Activated CD4-positive, alpha-beta T cell treated with anti-CD3 and anti-CD28 coated beads for 4 hours (primary cell): ENCODE measurements at places on chromosomes 16 and 17.

DNA sequence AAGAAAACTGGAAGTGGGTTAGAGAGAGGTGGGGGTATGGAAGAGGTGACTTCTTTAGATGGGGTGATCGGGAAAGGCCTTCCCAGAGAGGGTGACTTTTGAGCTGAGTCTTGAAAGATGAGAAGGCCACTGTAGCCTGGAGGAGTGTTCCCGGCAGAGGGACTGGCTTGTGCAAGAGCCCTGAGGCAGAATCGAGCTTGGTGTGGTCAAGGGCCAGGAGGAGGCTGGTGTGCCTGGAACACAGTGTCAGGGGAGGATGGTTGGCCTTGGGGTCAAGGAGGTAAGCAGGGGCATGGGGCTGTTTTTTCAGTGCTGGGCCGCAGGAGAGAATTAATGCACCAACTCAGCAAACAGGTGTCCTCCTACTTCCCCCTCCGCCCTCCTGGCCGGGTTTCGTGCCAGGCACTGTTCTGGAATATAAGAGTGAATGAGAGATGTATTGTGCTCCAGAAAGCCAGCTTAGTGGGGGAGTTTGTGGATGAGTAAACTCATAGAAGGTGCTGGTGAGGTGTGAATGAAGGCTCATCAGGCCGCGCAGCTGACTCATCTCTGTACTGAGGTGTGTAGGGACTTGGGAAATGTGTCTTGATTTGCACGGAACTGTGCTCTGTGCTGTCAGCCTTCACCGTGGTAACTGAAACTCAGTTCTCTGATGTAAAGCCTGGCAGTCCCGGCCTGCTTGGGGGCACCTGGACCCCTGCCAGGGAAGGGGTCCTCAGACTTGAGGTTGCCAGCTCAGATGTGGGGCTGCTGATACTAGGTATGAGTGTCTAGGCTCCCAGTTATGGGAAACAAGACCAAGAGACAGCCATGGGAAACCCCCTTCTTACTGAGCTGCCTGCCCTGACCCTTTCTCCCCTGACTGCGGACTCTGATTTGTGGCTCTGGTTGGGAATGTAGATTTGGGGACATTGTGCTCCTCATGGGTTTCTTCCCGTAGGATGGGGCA, 15.3 kb downstream of the KSR1 start:
- peak; percentile 81 for DNase-seq

DNA sequence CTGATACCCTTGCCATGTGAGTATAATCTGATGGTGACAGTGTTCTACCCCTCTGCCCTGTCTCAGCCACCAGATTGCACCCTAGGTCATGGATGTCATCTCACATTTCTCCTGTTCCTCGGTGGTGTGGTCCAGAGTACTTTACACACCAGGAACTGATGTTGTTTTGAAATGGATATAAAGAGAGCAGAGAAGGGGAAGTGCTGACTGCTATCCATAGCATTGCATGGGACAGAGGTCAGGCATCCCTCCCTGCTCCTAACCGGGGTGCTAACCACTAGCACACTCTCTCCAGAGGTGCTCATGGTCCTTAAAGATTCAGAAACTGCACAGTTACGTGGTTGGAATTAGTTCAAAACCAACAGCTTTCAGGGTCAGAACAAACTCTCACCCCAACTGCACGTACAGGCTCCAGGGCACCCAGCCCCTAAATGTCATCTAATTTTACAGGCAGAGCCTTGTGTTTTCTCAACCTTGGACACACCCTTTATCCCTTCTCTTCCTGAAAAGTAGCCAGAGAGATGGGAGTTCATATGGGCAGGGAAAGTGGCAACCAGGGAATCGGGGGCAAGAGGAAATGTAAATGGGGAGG, 16.3 kb downstream of the TTLL6 start:
- DNase-seq = no peak

- DNase-seq = no peak
These were observed at the start of gene TUBB3 for GRCh38 chr16:89922884-89923639. TSS of gene TUBB3 (plus strand) at chr16:89923342. CDS start at chr16:89923402, 60 bp downstream.

GRCh38 chr16:28609631-28610594, at the start of gene SULT1A1:
TSS of gene SULT1A1 (minus strand) at chr16:28610044. CDS start at chr16:28608855, 1,189 bp downstream.
- no peak for DNase-seq

GRCh38 chr16:578870-579405, 9.2 kb downstream of the PIGQ start:
- DNase-seq = peak; percentile 45

DNA sequence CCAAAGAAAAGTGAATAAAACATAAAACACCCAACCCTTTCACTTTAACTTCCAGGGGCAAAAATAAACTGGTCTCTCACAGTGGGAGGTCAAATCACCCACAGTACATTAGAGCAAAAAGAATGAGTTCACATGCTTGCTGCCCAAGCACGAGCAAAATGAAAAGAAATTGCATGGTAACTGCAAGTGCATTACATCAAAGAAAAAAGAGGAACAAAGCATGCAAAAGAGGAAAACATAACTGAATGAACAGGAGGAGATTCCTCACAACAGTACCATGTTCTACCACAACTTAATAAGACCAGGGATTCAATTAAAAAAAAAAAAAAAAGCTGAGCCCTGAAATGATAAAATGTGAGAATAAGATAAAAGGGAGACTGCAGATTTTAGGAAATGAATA, 12.3 kb downstream of the DNAH2 start:
- DNase-seq = no peak

DNA sequence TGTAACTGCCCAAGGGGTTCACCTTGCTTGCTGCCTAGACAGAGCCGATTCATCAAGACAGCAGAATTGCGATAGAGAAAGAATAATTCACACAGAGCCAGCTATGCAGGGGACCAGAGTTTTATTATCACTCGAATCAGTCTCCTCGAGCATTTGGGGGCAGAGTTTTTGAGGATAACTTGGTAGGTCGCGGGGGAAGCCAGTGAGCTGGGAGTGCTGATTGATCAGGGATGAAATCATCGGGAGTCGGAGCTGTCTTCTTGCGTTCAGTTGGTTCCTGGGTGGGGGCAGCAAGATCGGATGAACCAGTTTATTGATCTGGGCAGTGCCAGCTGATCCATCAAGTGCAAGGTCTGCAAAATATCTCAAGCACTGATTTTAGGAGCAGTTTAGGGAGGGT, 9.1 kb downstream of the ITGAM start:
- no peak for DNase-seq

- peak; percentile 93 for DNase-seq
These were observed at the start of gene PAFAH1B1 for GRCh38 chr17:2592971-2593820. TSS of gene PAFAH1B1 (plus strand) at chr17:2593654. CDS start at chr17:2638289, 44,635 bp downstream.

GRCh38 chr17:79948945-79949655, 86.6 kb downstream of the TBC1D16 start:
- no peak for DNase-seq

DNA sequence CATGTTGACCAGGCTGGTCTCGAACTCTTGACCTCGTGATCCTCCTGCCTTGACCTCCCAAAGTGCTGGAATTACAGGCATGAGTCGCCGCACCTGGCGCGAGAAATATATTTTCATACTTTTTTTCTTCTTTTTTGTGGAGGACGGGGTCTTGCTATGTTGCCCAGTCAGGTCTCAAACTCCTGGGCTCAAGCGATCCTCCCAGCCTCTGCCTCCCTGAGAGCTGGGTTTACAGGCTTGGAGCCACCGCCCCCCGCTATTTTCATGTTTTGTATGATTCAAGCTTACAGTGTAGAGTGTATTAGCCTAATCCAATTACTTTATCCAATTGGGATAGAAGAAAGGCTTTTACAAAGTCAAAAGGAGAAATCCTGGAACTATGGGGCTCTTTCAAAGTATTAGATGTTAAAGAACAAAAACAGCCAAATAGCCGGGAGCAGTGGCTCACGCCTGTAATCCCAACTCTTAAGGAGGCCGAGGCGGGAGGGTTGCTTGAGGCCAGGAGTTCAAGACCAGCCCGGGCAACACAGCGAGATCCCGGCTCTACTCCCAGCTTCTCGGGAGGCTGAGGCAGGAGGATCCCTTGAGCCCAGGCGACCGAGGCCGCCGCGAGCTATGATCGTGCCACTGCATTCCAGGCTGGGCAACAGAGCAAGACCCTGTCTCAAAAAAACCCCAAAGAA, 1.4 kb upstream of the MAP1LC3B start:
- DNase-seq = no peak

DNA sequence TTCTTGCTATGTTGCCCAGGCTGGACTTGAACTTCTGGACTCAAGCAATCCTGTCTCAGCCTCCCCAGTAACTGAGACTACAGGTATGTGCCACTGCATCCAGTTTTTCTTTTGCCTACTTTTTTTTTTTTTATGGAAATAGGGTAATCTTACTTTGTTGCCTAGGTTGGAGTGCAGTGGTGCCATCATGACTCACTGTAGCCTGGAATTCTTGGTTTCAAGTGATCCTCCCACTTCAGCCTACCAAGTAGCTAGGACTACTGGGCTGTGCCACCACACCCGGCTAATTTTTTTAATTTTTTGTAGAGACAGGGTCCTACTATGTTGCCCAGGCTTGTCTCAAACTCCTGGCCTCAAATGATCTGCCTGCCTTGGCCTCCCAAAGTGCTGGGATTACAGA, 10.0 kb downstream of the LRRC36 start:
- no peak for DNase-seq

- DNase-seq = peak; percentile 85
These were observed 7.1 kb upstream of the TEX19 start for GRCh38 chr17:82351713-82352488.

GRCh38 chr17:32285306-32285705, 19.7 kb downstream of the RHBDL3 start:
- DNase-seq = no peak

DNA sequence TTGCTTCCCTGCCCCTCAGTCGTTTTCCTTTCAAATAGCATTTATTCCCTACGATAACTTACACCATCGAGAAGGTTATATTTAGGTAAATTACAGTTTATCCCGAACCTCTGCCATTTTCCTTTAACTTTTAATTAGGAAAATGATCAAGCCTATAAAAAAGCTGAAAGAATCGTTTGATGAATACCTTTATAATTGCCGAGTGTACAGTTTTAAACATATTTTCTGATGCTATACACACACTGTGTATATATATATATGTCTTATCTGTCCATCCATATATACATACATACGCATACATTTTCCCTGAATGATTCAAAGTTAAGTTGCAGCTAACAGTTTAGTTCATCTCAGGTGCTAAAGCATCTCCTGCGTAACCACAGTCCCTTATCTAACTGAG, 56.6 kb upstream of the CRISPLD2 start:
- no peak for DNase-seq
